ENCODE measurements at places on chromosomes 16 and 17.

DNA sequence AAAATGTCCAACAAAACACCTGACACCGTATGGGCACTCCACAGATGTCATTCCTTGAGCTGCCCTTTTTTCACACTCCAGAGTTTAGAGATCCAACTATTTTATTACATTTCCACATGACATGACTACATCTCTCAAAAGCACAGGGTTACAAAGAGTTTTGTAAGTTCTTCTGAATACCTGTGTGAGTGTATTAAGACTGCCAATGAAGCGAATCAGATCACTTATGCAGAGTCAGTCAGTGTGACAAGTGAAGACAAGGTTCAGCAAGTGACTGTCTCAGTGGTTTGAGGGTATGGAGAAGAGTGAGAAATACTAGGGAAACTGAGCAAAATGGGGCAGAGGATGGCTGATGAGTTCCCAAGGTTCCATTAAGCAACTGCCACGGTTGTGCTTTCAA is 8.4 kb downstream of the SDR42E1 start:
- DNase-seq, result no peak
- H3K4me1 ChIP-seq, result no peaks in the 10 kb centered on the region
- no peaks in the 10 kb centered on the region for H3K27me3 ChIP-seq
- no peak overlapping the region for H3K27ac ChIP-seq
- no peak overlapping the region for H3K4me3 ChIP-seq

- H3K27ac ChIP-seq, result no peak overlapping the region
- no peak for DNase-seq
- no peaks in the 10 kb centered on the region for H3K4me1 ChIP-seq
These were observed 121.5 kb downstream of the PCTP start for GRCh38 chr17:55872374-55872773.

DNA sequence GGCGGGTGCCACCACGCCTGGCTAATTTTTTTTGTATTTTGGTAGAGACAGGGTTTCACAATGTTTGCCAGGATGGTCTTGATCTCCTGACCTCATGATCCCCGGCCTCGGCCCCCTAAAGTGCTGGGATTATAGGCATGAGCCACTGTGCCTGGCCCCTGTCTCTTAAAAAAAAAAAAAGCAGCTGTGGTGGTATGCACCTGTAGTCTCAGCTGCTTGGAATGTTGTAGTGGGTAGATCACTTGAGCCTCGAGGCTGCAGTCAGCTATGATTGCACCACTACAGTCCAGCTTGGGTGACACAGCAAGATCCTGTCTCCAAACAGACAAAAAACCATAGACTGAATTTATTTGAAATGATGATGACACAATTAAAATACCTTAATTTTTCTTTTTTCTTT is 24.3 kb downstream of the CDK12 start:
- no peaks in the 10 kb centered on the region for H3K27me3 ChIP-seq
- no peak overlapping the region for H3K4me3 ChIP-seq
- no peaks in the 10 kb centered on the region for H3K4me1 ChIP-seq
- no peak overlapping the region for H3K27ac ChIP-seq
- H3K36me3 ChIP-seq, result no peaks in the 10 kb centered on the region
- DNase-seq, result peak; percentile 64

DNA sequence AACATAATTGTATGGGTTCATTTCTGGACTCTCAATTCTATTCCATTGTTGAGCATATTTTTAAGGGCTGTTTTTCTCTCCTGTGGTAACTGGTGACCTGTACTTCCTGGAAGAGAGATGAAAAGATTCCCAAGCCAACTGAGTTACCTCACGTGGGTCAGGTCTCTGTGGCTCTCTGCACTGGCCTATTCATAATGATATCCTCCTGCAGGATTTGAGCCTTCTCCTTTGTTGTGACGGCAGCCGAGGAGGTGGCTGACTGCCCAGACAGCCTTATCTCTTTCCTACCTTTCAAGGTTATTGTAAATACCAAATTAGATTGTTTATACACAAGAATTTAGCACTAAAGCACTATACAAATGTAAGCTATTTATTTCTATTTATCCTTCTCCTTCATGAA is 2.7 kb upstream of the ACE start:
- H3K27ac ChIP-seq, result peak overlapping the region; percentile 10
- no peaks in the 10 kb centered on the region for H3K36me3 ChIP-seq
- no peak overlapping the region for H3K4me3 ChIP-seq
- DNase-seq, result no peak
- H3K27me3 ChIP-seq, result no peaks in the 10 kb centered on the region
- peaks cover 7% of the 10 kb centered on the region for H3K4me1 ChIP-seq

DNA sequence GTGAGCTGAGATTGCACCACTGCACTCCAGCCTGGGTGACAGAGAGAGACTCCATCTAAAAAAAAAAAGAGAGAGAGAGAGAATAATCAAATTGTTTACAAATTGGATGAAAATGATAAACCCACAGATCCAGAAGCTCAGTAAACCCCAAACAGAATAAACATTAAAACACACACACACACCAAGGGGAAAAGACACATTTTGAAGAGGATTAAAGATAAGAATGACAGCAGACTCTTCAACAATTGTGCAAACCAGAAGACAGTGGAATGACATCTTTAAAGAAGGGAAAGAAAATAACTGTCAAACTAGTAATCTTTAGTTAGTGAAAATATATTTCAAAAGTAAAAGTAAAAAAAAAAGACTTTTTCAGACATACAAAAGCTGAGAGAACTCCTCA is 64.4 kb upstream of the RPL38 start:
- H3K4me1 ChIP-seq, result no peaks in the 10 kb centered on the region
- H3K27me3 ChIP-seq, result no peaks in the 10 kb centered on the region
- H3K4me3 ChIP-seq, result no peak overlapping the region
- no peak overlapping the region for H3K27ac ChIP-seq
- H3K36me3 ChIP-seq, result no peaks in the 10 kb centered on the region

- no peak for DNase-seq
- H3K27ac ChIP-seq, result no peak overlapping the region
- H3K4me1 ChIP-seq, result no peaks in the 10 kb centered on the region
- peak overlapping the region; percentile 73 for H3K4me3 ChIP-seq
- H3K36me3 ChIP-seq, result no peaks in the 10 kb centered on the region
- peaks cover 10% of the 10 kb centered on the region for H3K27me3 ChIP-seq
These were observed 1.1 kb downstream of the SEZ6L2 start for GRCh38 chr16:29898135-29898803.

GRCh38 chr16:59252317-59252716 is 518.2 kb upstream of the GOT2 start:
- H3K4me1 ChIP-seq, result no peaks in the 10 kb centered on the region
- H3K27ac ChIP-seq, result no peak overlapping the region
- H3K27me3 ChIP-seq, result no peaks in the 10 kb centered on the region
- DNase-seq, result no peak

DNA sequence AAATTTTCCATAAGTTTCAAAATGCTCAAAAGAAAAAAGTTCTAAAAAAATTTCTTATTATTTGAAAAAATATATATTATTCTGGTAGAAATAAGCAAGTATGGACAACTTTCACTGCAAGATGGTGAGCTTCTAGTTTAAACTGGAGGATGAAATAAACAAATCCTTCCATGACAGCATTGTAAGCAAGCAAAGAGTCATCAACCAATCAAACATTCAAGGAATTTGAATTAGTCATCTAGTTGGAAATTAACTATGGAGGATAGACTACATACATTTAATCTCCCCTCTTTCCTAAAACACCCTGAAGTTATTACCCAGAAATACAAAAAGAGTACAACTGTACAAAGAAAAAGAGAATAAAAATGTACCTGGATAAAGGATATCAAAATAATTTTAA is 51.0 kb upstream of the IRX5 start:
- H3K4me3 ChIP-seq, result no peak overlapping the region
- H3K36me3 ChIP-seq, result no peaks in the 10 kb centered on the region
- no peak for DNase-seq
- no peak overlapping the region for H3K27ac ChIP-seq
- H3K27me3 ChIP-seq, result no peaks in the 10 kb centered on the region
- H3K4me1 ChIP-seq, result no peaks in the 10 kb centered on the region

- peaks cover 17% of the 10 kb centered on the region for H3K4me1 ChIP-seq
- H3K36me3 ChIP-seq, result no peaks in the 10 kb centered on the region
- H3K27me3 ChIP-seq, result no peaks in the 10 kb centered on the region
- peak overlapping the region; percentile 83 for H3K27ac ChIP-seq
- H3K4me3 ChIP-seq, result no peak overlapping the region
These were observed 25.1 kb downstream of the MINK1 start for GRCh38 chr17:4858068-4858881.

DNA sequence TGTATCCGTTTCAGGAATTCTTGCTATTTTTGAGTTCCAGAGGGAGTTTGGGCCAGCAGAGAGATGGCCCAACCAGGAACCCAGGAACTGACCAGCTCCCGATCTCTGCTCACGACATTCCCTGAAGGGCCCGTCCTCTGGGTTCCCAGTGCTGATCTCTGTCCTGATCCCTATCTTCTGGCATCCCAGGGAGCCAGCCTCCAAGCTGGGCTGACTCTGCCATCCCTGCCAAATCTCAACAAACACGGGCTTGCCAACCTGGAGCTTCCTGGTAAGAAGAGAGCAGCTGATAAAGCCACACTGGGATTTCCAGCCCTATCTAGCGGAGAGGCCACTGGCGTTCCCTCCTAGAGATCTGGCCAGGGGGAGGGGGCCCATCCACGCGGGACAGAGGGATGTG is 16.2 kb downstream of the GPRC5B start:
- H3K4me3 ChIP-seq, result no peak overlapping the region
- peak overlapping the region; percentile 55 for H3K27ac ChIP-seq
- H3K27me3 ChIP-seq, result no peaks in the 10 kb centered on the region
- DNase-seq, result no peak
- H3K36me3 ChIP-seq, result no peaks in the 10 kb centered on the region

DNA sequence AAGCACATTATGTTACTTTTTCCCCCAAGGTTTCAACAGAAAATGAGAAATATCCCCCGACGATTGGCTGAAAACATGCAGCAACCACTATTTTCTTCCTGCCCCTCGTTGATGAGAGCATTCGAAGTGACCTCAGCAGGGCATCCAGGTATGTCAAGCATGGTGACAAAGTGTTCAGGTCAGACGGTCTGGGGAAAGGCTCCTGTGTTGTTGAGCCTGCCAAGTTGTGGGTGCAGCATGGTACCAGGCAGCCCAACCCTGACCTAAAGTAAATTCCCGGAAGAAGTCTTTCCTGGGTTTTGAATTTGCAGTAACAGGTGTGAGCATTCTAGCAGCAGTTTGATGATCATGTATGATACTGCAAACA is 51.7 kb upstream of the SEC14L1 start:
- H3K4me1 ChIP-seq, result no peaks in the 10 kb centered on the region
- peak overlapping the region; percentile 70 for H3K4me3 ChIP-seq
- H3K27me3 ChIP-seq, result no peaks in the 10 kb centered on the region
- DNase-seq, result no peak

DNA sequence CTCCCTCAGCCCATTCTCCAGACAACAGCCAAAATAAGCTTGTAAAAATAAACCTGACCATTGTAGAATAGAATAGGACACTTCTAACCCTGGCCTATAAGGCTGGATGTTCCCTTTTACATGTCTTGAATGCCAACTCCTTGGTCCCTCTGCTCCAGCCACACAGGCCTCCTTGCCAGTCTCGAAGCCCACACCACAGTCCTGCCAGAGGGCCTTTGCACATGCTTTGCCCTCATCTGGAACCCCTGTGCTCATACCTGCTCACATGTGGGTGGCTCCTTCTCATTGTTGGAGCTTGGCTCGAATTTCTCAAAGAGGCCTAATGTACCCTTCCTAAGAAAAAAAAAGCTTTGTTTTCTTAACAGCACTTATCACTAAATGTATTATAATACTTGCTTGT is 5.4 kb upstream of the SLC12A3 start:
- no peak overlapping the region for H3K4me3 ChIP-seq
- H3K4me1 ChIP-seq, result no peaks in the 10 kb centered on the region
- DNase-seq, result no peak
- H3K36me3 ChIP-seq, result no peaks in the 10 kb centered on the region

GRCh38 chr17:32943647-32944191 is 15.8 kb downstream of the TMEM98 start:
- H3K27me3 ChIP-seq, result no peaks in the 10 kb centered on the region
- no peak for DNase-seq
- H3K36me3 ChIP-seq, result no peaks in the 10 kb centered on the region
- H3K27ac ChIP-seq, result peak overlapping the region; percentile 56

DNA sequence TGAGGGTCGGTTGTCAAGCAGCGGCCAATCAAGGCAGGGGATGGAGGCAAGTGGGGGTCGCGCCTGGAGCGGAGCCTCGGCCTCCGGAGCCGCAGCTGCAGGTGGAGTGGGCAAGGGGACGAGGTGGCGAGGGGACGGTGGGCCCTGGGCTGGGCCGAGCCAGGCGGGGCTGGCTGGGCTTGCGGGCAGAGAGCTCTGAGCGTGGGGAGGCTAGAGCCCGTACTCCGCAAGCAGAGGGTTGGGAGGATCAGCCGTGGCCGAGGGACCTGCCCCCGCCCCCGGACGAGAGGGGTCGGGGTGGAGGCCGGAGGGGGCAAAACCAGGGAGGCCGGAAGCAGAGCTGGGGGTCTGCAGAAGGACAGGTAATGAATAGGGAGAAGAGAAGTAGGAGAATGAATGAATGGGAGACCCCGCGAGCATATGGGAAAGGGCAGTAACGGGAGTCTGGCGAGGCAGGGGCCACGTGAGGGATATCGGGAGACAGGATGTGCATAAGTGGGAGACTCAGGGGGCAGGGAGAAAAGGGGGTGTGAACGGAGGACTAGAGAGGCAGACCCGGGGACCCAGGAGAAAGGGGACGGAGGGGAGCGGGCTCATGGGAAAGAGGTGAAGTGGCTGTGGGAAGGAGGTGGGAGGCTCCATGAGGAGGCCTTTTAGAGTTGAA is at the start of gene KATNB1:
KATNB1 (plus strand) TSS at position 16 of the 664 bp plus-strand sequence. CDS start 1,474 bp downstream, outside the sequence.
- H3K4me3 ChIP-seq, result peak within 1 kb of the TSS; percentile 93
- peak within 1 kb of the TSS; percentile 87 for H3K27ac ChIP-seq
- H3K27me3 ChIP-seq, result no peaks in the 10 kb centered on the region
- H3K36me3 ChIP-seq, result no peaks in the 10 kb centered on the region
- H3K4me1 ChIP-seq, result no peaks in the 10 kb centered on the region

- DNase-seq, result no peak
- no peak overlapping the region for H3K27ac ChIP-seq
- H3K4me1 ChIP-seq, result no peaks in the 10 kb centered on the region
- peaks cover 6% of the 10 kb centered on the region for H3K27me3 ChIP-seq
- H3K36me3 ChIP-seq, result no peaks in the 10 kb centered on the region
These were observed 210.8 kb downstream of the GSG1L start for GRCh38 chr16:27852681-27853080.

GRCh38 chr17:10051112-10051511 is 146.0 kb upstream of the RCVRN start:
- H3K4me1 ChIP-seq, result no peaks in the 10 kb centered on the region
- no peak overlapping the region for H3K4me3 ChIP-seq
- H3K36me3 ChIP-seq, result no peaks in the 10 kb centered on the region
- peak overlapping the region; percentile 90 for H3K27ac ChIP-seq
- H3K27me3 ChIP-seq, result no peaks in the 10 kb centered on the region

Data from breast epithelium (tissue), 4 donors.